ENCODE measurements at places on chromosomes 2 and 18. TPM values are rescaled to one million over a fixed set of nuclear protein-coding genes. Genes with fewer than 3 reads are reported as not detected.

GRCh38 chr18:67108894-67109293, 407.6 kb downstream of the DSEL start:
- no peak for DNase-seq

DNA sequence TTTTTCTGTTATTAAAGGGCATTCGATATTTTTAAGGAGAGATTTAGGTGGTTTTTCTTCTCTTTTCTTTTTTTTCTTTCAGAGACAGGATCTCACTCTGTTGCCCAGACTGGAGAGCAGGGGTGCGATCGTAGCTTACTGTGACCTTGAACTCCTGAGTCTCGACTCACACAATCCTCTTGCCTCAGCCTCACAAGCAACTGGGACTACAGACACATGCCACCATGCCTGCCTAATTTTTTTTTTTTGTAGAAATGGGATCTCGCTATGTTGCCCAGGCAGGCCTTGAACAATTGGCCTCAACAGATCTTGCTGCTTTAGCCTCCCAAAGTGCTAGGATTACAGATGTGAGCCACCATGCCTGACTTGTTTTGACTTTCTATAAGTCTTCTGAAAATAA, 26.3 kb downstream of the PMAIP1 start:
- DNase-seq: no peak

DNA sequence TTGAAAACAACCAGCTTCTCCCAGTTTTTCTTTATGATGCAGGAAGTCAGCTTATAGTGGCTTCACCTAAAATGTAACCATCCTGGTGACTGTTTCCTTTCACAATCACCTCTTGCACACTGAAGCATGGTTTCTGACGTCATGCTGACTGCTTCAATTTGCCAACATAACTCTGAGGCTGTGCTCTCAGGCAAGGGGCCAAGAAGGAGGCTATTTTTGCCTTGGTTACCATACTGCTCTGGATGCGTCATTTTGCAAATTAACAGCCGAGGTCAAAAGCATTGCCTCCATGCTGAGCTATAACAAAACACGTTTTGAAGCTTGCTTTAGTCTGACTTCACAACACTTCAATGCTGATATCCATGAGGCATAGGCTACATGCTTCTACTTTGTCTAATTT, 397.8 kb downstream of the METTL4 start:
- DNase-seq: peak; percentile 48

Gene CCDC68
- total RNA-seq: 5.0 TPM

Gene NYAP2
- 0.10 TPM for total RNA-seq

Gene OSBPL6
- 12.0 TPM for total RNA-seq

Gene PTPN2
- 27.9 TPM for total RNA-seq

Gene NETO1
- total RNA-seq: not detected

- DNase-seq: no peak
Measured at GRCh38 chr18:7871560-7872456, 304.7 kb downstream of the PTPRM start.

DNA sequence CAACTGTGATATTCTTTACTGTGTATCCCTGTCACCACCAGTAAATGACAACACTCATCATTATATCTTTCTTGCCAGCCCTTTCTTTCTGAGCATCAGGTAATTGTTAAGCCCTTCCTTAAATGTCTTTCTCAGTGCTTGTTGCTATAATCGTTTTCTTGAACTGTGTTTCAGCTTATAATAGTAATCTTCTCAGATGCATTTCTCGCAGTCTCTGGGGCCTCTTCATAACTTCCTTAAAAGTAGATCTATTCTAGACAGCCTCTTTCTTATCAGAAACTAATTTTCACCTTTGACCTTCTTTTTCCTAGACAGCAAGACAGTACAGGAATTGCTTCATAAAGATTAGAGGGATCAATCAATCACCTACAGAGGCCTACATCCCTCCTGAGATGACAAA, 648.1 kb downstream of the CPS1 start:
- no peak for DNase-seq

GRCh38 chr2:59391896-59392295, 1150.8 kb upstream of the FANCL start:
- no peak for DNase-seq

Gene SPHKAP
- total RNA-seq: 18.2 TPM

Gene KIAA2012
- total RNA-seq: 0.21 TPM

- DNase-seq: no peak
Measured at GRCh38 chr2:151708788-151709187, 25.5 kb downstream of the NEB start.

Gene BIRC6
- total RNA-seq: 199 TPM

GRCh38 chr2:219611866-219612576, 14.4 kb downstream of the STK11IP start:
- no peak for DNase-seq

DNA sequence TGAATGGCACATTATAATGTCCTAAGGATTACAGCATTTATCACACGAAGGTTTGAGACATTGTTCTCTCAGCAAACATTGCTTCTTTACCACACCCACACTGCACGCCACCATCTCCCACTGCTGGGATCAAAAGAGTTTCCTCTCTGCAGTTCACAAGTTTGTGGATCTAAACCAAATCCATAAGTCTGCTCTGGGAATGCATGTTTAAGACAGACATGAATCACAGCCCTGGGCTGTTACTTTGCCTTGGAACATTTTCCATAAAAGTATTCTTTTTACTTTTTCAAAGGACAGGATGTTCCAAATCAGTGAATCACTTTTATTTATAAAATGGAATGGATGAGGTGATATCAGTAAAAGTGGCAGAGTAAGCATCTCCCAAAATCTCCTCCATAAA, 36.1 kb downstream of the STPG4 start:
- no peak for DNase-seq

GRCh38 chr2:240166761-240167587, 26.5 kb upstream of the OTOS start:
- DNase-seq: no peak

- no peak for DNase-seq
Measured at GRCh38 chr2:141264848-141265247, 866.0 kb downstream of the LRP1B start.

DNA sequence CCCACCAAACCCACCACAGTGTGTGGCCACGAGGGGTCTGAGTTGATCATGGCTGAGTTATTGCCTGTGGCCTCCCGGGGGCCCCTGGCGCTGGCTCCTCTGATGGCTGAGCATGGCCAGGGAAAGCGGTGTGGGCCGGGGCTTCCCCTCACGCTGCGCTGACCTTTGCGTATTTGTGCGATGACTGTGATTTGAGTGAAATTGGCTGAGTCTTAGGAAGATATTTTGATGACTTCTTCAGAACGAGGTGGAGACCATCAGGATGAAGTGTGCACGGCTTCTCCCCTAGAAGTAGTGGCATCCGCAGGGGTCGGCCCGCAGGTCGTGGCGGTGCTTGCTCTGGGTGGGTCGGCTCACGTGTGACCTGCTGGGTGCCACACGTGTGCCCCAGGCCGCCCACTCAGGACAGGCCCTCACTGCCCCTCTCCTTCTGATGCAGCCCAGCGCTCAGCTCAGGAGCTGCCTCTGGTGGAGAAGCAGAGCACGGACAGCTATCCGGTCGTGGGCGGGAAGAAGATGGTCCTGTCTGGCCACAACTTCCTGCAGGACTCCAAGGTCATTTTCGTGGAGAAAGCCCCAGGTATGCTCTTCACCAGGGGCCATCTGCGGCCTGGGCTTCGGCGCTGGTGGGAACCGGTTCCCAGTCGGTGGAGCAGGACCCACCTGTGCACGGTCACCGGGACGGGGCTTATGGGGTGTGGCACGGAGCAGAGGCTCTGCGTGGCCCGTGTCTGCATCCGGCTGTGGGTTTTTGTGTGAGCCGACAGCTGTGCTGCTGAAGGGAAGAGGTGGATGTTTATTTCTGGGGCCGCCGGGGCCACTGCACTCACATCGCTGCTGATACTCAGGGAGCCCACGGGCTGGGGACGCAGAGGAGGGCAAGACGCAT, 55.8 kb downstream of the NFATC1 start:
- DNase-seq: no peak

- DNase-seq: no peak
Measured at GRCh38 chr2:100237163-100237562, 85.1 kb downstream of the LONRF2 start.

GRCh38 chr2:148592791-148593190, 51.8 kb upstream of the EPC2 start:
- DNase-seq: no peak

- no peak for DNase-seq
Measured at GRCh38 chr2:206846331-206846730, 80.9 kb downstream of the FASTKD2 start.

- no peak for DNase-seq
Measured at GRCh38 chr2:71615767-71616730, 162.7 kb downstream of the DYSF start.

DNA sequence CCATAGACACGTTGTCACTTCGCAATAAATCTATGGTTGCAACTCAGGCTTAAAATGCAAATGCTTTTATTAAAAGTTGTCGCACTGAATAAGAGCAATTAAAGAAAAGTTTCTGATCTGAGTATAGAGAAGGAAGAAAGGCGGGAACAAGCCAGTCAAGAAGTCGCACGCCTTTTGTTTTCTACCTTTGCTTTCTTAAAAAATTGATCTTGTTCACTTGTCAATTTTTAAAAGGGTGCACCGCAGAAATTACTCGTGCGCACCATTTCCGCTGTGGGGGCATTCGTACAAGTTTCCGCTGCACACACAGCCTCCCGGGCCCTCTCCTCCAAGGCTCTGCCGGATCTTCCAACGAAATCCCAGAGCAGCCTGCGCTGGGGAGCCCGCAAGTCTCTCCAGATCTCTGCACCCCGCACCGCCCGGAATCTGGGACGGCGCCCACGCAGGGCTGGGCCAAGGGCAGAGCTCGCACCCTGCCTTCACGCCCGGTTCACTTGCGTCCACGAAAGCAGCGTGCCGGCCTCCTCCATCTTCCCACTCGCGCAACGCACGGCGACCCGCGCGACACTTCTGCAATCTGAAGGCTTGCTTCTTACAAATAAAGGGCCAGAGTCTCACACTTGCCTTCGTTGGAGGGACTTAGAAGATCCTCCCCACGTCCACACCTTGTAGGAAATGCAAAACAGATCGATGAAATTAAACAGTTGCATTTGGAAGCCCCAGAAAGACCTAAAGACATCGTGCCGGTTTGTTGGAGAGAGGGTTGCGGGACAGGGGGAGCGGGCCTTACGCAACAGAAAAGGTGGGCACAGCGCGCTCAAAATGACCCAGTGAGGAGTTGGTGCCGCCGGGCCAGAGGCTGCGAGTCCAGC, 2.6 kb upstream of the SALL3 start:
- no peak for DNase-seq

GRCh38 chr18:41456831-41457230, 498.2 kb upstream of the PIK3C3 start:
- DNase-seq: no peak

Gene AGXT
- total RNA-seq: not detected

- peak; percentile 32 for DNase-seq
Measured at GRCh38 chr2:223943561-223944008, 1.6 kb downstream of the WDFY1 start.

Gene FIGN
- total RNA-seq: 1.9 TPM

- DNase-seq: no peak
Measured at GRCh38 chr2:145394181-145394580, 874.3 kb upstream of the ZEB2 start.

GRCh38 chr2:44197816-44198215, 29.1 kb downstream of the PPM1B start:
- no peak for DNase-seq

GRCh38 chr2:132757676-132758075, 87.7 kb upstream of the LYPD1 start:
- peak; percentile 11 for DNase-seq

DNA sequence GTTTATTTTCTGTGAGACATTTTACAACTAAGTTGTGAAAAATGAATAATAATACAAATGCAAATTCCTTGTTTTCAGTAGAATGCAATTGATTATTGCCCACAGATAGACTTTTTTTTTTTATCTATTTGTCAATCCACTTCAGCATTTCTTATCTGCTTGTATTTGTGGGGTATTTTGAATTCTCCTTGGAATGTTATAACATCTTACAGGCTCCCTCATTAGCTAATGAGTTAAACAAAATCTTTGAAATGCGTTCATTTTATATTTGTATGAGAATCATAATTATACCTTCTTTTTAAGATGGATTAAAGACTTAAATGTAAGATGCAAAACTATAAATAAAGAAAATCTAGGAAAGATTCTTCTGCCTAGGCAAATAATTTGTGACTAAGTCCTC, 114.2 kb downstream of the CALCRL start:
- DNase-seq: no peak

DNA sequence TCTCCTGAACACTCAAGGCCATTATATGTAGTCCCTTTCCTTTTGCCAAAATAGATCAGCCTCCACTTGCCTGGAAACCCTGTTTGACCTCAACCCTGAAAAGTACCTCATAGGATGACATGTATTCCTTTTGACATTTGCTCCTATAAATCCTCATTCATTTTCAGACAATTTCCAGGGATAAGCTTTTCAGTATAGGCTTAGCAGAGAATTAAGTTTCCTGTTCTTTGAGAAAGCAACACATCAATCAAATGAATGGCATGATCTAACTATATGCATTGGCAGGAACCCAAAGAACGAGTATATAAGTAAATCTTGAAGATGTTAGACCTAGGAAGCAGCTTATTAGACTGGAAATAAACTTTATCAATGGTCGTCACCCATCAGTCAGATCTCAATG, 483.0 kb downstream of the CCDC85A start:
- DNase-seq: no peak

DNA sequence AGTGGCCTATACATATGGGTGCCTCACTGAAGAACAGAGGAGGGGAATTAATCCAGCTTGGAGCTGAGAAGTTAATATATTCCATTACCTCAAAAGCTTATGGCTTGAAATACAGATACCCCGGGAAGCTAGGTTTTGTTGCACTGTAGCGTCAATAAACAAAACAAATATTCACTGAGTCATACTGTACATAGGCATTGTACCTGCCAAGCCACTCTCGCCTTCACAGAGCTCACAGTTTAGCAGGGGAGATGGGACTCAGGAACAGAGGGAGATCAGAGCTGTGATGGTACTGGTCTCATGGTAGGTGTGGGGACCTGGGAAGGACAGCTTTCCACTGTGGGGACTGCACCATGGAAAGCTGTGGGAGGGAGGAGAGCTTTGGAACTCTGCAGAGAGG, 111.2 kb upstream of the ST6GAL2 start:
- DNase-seq: no peak

DNA sequence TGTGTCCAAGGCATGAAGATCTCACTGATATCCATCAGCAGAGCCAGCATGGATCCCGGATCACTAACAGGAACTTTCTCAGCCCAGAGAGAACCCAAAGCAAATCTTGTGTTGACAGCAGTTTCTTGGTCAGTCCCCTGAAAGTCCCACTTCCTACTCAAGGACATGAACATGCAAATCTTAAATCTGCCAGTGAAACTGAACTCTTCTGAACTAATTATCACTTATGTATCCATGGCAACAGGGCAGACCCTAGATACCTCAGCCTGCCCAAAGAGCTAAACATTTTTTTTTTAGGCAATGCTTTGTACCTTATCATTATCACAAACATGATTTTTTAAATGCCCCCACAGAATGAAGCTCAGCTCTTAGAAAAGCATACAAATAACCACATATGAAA, 127.8 kb upstream of the DDX18 start:
- DNase-seq: no peak

DNA sequence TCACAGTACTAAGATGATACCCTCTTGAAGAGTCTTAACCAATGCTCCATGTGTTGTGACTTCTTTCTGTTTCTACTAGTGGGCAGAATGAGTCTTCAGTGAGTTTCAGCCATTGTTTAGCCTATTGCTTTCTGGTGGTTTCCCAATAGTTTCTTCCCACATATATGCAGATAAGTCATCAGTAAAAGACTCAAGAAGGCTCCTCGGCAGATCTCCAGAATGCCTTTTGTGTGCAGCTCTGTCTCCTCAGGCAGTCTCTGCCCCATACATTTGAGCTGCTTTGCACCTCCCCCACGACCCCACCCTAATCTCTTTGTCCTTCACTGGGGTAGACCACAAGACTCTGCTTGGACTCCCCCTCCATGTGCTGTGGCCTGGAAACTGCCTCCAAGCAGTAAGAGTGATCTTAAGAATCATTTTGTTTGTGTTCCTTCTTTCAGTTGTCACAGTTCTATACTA, 71.6 kb upstream of the CHRNA1 start:
- no peak for DNase-seq
